RCC 7860 (cell line): ENCODE measurements at places on chromosomes 6 and 20.

GRCh38 chr6:138087593-138088325 lies 19.5 kb downstream of the PERP start:
- no peak for DNase-seq

- DNase-seq = no peak
These were observed 44.8 kb upstream of the CTNNBL1 start for GRCh38 chr20:37649017-37649416.

GRCh38 chr6:15614277-15614676 lies 48.6 kb downstream of the DTNBP1 start:
- no peak for DNase-seq

- DNase-seq = peak; percentile 97
These were observed 9.5 kb upstream of the PAQR8 start for GRCh38 chr6:52352239-52353018.

DNA sequence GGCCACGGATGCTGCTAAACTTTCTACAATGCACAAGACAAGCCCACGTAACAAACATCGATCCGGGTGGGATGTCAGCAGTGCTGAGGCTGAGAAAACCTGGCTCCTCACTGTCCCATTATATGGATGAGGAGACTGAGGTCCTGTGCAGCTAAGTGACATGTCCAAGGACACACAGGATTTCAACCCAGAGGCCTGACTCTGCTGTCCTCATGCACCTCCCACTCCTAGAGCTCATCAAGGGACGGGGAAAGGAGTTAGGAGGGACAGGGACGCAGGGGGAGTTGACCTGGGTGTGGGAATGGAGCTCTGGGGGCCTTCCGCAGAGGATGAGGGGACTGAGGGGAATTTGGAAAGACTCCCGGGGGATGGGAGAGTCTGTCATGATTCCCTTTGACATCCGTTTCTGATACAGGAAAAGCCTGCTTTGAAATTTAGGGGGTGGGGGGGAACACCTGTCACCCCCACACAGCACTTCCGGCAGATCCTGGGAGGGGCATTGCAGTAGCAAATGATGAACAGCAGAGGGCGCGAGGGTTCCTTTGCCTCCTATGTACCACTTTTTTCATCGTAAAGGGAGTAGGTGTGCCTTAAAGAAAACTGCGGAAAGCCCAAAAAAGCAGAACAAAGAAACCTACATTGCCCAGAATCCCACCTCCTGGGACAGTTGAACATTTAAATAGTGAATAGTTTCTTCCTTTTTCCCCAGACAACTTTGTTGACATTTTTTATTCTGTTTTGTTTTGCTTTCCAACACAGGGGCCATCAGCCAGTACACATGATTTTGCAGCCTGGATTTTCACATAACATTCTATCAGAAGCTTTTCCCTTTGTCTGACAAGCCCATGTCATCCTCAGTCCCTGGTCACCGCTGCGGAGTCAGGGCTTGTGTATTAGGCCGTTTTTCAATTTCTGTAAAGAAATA lies 48.6 kb downstream of the SLC2A10 start:
- peak; percentile 40 for DNase-seq

GRCh38 chr20:2469991-2470422 lies 582 bp downstream of the SNRPB start:
- peak; percentile 33 for DNase-seq

GRCh38 chr20:14711652-14712051 lies 374.2 kb upstream of the FLRT3 start:
- no peak for DNase-seq

- DNase-seq = no peak
These were observed 154.8 kb downstream of the PTPRK start for GRCh38 chr6:128365520-128366160.

- no peak for DNase-seq
These were observed 30.1 kb downstream of the GSTA2 start for GRCh38 chr6:52733172-52733571.

DNA sequence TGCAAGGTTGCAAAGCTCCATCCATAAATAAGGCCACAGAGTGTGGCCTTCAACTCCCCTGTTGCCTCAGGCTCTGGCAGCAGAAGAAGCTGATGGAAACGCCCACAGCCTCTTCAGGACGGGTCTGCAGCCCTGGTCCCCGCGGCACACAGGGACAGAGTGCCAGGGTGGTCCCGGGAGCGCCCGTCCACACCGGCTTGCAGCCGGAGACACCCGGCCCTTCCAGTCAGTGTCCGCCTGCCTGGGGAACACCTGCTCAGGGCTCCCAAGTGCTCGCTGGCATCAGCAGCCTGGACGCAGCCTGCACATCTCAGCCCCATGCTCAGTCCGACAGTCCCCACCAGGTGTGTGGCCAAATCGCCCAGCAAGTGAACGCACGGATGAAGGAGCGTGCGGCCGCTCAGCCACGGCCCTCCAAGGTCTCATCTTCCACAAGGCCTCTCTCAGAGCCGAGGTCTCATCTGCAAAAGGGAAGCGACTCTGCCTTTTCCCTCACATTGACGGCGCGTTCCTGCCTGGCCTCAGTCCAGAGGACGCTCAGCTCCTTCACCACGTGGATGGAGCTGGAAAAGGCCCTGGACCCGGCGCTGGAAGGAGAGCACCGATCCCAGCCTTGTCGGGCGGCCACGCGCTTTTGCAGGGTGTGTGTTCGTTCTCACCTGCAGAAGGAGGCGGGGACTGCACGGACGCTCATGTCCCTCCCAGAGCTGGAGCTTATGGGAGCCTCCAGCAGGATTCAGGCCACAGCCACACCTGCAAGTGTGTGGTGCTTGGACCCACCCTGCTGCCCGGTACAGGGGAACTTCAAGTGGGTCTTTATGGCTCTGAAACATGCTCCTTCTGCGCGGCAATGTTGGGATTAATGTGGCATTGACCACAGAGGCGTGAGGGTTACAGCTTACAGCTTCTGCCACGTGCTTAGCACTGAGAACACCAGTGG lies 180.4 kb downstream of the DLL1 start:
- no peak for DNase-seq

DNA sequence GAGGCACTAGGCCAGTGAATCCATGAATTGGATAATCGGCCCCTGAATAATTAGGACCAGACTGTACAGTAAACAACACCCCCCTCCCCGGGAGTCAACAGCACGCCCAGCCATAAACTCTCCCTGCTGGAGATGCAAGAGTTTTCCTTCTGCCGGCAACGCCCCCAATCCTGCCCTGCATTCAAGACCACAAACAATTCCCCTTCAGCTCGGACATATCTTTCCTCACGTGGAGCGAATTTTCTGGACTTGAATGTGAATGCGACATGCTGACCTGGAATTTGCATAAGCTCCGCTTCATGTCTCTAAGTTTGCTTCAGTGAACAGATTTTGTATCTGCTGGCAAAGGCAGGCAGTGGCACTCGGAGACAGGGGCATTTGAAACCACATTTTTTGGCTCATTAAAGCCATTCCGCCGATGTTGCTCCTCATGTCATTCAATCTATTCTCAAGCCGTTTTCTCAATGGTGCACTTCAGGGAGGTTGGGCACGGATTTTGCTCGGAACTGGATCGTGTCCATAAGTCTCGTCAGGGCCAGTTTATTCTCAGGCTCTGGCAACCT lies 38.0 kb upstream of the GMPR start:
- no peak for DNase-seq

DNA sequence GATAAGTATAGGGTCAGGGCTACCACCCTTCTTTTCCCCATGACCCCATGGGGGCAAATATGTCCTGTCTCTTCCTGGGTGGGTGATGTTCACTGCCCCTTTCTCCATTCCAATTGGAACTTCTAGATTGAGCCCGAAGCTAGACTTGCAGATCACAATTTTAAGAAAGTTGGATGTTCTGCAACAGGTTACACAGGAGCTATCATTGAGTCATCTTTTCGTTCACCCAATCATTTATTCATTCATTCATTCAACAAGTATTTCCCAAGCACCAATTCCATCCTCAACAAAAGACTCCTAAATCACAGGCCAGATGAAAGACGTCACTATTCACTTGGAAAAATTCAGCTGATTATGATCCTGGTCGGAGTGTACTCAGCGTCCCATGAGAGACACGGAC lies 71.0 kb upstream of the FOXP4 start:
- no peak for DNase-seq

DNA sequence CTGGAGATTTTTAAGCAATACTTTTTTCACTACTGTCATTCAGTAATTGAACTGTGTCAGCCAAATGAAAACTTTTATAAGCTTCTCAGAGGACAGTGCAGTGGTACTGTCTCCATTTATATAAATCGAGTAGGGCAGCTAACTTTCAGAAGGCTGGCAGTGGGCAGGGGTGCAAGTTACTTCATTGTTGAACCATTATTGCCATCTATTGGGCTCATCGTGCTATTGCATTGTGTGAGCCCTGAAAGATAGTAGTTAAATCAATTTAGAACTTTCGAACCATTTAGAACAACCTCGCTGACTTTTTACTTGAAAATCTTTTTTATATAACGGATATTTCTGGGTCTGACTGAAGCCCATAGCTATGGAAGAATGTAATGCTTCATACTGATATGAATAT lies 347.8 kb upstream of the PLCB4 start:
- DNase-seq = peak; percentile 24

GRCh38 chr20:58760856-58761255 lies 68.3 kb downstream of the NPEPL1 start:
- DNase-seq = no peak

DNA sequence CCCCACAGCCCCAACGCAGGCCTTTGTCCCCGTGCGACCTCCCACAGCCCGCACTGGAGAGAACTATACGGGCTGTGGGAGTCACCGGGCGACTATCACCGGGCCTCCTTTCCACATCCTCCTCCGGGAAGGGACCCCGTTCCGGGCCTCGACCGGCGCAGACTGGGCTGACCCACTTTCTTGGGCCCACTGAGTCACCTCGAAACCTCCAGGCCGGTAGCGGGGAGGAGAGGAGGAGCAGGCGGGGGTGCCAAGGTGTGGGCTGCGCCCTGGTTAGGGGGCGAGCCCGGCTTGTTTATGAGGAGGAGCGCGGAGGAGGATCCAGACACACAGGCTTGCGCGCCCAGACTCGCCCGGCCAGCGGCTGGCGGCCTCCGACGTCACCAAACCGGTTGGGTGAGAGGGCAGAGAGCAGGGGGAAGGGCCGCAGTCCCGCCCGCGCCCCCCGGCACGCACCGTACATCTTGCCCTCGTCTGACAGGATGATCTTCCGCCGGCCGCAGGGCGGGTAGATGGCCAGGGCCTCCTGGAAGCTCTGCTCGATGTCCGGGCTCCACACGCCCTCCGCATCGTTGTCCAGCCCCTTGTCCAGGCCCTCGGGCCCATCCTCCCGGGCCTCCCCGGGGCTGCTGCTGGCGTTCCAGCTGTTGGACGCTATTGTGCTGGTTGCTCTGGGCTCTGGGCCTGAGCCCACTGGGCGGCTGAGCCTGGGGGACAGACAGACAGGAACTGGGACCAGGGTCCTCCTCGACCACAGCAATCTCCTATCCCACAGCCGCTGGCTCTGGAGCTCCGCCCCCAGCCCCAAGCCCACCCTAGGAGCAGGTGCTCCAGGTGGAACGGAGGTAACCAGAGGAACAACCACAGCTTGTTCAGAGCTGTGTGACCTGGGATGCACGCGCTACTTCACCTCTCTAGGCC lies 10.6 kb downstream of the TEAD3 start:
- no peak for DNase-seq

GRCh38 chr20:45104786-45105185 lies 3.9 kb upstream of the KCNS1 start:
- DNase-seq = peak; percentile 97

DNA sequence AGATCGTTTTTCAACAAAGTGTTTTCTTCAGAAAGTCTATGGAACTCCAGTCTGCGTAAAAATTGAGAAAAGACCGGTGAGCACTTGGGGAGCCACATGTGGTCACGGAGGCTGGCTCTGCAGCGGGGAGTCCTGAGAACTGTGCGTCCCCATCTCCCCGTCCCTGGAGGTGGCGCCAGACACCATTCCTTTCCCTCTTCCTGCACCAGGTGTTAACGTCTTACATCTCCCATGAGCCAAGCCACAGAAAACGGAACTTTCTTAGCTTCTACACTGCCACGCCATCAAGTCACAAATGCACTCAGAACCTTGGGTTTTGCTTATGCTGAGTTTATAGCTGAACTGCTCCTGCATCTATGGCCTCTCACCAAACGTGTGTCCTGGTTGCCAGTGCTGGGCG lies 62.6 kb downstream of the GINS1 start:
- DNase-seq = no peak

DNA sequence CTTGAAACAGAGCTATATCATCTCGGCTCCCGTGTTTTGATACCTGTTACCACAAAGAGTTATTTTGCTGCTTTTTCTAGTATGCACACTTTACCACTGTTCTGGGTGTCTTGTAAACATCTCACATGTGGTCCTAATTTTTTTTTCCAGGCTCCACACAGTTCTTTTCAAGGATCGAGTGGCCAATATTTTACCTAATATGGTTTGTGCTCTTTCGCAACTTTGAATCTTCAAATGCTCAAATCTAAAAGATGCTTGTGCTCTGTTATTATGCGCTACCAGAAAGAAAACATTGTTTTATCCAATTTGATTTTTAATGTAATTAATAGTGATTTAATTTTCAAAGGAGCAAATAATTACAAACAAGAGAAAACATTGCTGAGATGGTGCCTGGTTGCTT lies 10.7 kb downstream of the ENPP5 start:
- no peak for DNase-seq

GRCh38 chr6:44315951-44316350 lies 2.8 kb upstream of the AARS2 start:
- DNase-seq = no peak

- no peak for DNase-seq
These were observed 469.7 kb downstream of the CDKAL1 start for GRCh38 chr6:21003780-21004541.

- DNase-seq = no peak
These were observed 11.6 kb downstream of the TMEM30A start for GRCh38 chr6:75273009-75273408.

DNA sequence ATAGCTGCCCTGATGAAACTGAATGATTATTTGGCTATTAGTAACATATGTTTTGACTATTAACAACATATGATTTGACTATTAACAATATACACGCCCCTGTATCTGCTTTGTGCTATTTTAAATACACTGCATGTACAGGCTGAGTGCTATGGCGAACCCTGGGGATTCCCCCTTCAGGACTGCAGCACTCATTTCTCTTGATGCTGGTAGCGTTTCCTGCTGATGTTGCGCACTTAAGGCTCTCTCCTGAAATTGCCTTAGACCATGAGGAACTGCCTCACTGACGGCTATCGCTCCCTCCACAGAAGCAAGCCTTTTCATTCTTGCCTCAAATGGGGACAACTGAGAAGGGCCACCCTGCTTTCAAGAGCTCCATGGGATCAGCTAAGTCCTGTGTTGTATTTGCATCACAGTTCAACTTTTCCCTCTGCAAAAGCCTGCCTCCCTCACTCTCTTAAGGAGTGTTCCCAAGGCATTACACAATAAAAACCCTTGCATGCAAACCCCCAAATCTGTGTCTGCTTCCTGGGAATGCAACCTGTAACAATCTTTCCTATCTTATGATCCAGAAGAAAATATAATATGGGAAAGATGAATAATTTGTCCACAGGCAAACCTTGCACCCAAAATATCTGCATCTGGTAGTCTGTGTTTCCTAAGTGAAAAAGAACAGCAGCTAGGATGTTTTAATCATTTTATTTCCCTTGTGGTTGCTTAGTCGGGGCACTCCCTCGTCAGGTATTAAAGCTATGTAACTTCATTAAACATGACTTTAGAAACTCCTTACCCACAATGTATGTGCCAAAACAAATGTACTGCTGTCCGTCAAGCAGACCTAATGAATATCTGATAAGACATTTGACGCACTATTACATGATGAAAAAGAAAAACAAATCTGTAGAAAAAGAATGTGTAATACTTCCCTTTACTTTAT lies 456.4 kb downstream of the COL12A1 start:
- DNase-seq = no peak
